Cerebellum (tissue), 4 donors: ENCODE measurements at places on chromosomes 16 and 17. TPM values are rescaled to one million over a fixed set of nuclear protein-coding genes. Genes with fewer than 3 reads are reported as not detected.

The ULK2 gene
- 81.6 TPM for total RNA-seq

The CREBBP gene
- total RNA-seq: 58.8 TPM

The NME1 gene
- total RNA-seq: 35.8 TPM

The ZSCAN10 gene
- not detected for total RNA-seq

The CSF3 gene
- 0.27 TPM for total RNA-seq

The MPP3 gene
- 49.0 TPM for total RNA-seq

The CIAO3 gene
- total RNA-seq: 54.3 TPM

The RND2 gene
- total RNA-seq: 8.9 TPM
